ENCODE measurements at places on chromosomes 7 and 10.

- no peak for DNase-seq
Observed at GRCh38 chr7:104906032-104906431, 108.0 kb upstream of the KMT2E start.

- DNase-seq, result no peak
Observed at GRCh38 chr7:128888756-128889095, 21.8 kb downstream of the KCP start.

GRCh38 chr10:87752566-87752965, 65.5 kb downstream of the ATAD1 start:
- no peak for DNase-seq

DNA sequence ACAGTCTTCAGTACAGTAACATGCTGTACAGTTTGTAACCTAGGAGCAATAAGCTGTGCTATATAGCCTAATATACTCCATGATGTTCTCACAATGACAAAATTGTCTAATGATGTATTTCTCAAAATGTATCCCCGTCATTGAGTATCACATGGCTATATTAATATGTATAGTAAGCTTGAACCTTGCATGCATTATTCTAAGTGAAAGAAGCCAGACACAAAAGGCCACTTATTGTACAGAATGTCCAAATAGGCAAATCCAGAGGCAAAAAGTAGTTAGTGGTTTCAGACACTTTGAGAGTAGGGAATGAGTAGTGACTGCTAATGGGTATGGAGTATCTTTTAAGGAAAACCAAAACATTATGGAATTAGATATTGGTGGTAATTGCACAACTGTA, 545.1 kb downstream of the ATRNL1 start:
- DNase-seq, result no peak

GRCh38 chr7:91503934-91504555, 239.8 kb downstream of the FZD1 start:
- peak; percentile 71 for DNase-seq

DNA sequence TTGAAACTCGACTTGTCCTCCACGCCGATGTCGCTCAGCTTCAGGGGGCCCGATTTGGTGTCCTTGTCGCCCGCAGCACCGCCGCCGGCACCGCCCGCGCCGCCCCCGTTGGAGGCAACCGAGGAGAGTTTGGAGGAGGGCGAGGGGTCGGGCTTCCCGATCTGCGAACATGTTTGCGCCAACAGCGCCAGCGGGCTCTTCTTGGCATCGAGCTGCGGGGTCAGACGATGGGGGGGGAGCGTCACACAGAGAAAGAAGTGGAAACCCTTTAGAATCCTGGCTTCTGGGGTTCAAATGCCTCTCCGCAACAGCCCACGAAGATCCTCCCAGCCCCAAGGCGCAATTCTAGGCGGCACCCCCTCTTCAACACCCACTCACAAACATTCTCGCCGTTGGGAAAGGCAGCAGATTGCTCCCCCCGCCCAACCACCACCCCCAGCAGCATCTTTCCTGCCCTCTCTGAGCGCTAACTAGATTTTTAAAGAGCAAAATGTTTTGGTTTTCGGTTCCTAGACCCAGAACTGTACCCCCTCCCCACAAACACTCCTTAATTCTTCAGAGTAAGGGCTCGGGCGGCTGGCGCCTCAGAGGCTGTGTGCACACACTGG, 1.3 kb downstream of the ZNF503 start:
- no peak for DNase-seq

DNA sequence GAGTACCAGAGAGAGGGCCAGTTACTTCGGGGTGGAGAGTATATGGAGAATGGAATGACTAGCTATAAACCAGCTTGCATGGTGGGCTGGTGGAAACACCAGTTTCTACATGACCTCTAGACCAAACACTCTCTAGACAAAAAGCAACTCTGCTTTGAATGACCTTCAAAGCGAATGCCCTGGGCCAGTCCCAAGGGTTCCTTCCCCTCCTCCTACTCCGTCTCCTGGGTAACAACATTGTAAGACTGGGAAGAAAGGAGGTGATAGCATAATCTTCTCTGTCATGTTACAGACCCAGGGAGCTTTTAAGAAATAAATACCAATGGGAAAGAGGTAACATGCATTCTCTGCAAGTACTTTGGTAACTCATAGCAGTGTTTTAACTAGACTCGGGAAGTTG, 7.4 kb downstream of the HK1 start:
- DNase-seq, result no peak

DNA sequence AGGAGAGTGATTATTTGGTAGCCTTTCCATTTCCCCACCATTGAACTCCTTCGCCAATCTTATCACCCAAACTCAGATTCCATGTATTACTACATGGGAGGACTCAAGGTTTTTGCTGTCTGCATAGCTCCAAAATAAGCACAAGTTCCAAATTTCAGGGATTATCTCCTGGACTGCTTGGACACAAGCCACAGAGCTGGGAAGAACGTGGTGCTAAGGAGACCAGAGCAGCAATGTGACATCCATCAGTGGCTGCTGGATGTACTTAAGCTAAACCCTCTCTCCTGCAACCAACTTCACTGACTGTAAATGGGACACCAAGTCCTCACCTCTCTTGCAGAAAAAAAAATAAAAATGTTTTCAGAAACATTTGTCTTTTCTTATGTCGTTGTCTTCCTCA, 56.3 kb downstream of the NRP1 start:
- no peak for DNase-seq

DNA sequence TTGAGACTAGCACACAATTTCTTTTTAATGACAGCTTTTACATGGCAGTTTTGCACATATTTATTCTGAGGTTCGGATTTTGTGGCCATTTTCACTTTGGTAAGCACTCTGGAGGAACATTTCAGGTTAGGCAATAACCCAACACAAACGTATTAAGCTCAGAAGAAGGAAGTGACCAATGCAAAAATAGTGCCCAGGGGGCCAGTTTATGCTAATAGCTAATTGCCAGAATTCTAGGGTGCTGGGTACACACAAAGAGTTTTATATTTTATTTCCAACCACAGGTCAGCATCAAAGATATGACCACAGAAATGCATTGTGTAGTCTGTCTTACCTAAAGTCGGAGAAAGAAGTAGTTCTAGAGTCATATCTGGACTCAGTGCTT, 8.4 kb upstream of the AGR2 start:
- DNase-seq, result peak; percentile 13

DNA sequence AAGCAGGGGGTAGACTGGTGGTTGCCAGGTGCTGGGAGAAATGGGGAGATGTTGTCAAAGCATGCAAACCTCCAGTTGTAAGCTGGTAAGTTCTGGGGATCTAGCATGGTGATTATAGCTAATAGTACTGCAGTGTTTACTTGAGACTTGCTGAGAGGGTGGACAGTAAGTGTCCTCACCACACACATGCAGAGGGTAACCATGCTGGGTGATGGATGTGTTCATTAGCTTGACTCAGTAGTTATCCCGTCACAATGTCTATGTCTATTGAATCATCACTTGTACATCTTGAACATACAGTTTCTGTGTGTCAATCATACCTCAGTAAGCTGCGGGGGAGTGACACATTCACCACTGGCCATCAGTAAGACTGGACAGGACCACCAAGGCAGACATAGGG, 42.1 kb downstream of the GSDME start:
- no peak for DNase-seq

DNA sequence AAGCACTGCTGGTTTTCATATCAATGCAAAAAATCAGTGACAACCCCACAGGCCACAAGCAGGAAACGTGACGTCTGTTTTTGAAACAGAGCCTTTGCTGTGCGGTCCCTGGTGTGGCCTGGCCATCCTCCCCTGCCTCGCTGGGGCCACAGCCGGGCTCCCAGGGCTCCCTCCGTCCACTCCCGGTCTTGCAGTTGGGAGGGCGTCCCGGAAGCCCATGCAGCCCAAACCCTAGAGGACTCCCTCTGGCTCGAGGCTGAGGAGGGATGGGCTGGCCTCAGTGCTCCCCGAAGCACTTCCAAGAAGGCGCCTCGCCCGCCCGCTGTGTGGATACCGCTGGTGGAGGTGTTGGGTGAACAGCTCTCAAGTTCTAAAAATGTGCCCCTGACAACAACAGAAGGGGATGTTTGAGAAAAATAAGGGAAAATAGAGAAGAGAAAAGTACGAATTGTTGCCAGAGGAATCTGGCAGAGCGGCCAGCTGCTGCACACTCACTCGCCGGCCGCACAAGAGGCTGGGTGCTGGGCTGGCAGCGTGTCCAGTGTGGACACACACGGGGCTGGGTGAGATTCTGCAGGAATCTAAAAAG, 73.5 kb downstream of the ZRANB1 start:
- peak; percentile 80 for DNase-seq

DNA sequence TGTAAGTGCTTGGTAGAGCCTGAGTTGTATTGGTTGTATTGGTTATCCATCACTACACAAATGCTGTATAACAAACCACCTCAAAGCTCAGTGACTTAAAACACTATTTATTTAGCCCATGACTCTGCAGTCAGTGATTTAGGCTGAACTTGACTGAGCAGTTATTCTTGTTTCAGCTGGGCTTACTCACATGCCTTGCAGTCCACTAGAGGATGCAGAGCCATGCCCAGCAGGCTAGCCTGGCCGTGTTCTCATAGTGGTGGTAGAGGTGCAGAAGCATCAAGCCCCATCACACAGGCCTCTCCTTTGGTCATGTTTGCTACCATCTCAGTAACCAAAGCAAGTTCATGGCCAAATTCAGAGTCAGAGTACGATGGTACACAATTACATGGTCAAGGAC, 43.9 kb downstream of the LUC7L2 start:
- DNase-seq, result no peak

DNA sequence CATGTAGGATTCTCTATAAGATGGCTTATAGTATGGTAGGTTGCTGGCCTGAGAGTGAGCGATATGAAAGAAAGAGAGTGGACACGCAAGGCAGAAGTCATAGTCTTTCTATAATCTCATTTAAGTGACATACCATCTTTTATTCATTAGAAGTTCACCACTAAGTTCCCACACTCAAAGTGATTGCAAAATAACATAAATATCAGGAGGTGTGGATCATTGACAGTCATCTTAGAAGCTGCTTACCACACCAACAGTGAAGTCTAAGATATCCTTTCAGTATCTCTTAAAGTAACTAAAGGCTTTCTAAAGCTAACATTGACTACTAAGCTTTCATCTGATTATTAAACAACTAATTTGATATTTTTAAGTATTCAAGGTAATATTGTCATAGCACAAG, 36.9 kb upstream of the GNAI1 start:
- DNase-seq, result no peak

DNA sequence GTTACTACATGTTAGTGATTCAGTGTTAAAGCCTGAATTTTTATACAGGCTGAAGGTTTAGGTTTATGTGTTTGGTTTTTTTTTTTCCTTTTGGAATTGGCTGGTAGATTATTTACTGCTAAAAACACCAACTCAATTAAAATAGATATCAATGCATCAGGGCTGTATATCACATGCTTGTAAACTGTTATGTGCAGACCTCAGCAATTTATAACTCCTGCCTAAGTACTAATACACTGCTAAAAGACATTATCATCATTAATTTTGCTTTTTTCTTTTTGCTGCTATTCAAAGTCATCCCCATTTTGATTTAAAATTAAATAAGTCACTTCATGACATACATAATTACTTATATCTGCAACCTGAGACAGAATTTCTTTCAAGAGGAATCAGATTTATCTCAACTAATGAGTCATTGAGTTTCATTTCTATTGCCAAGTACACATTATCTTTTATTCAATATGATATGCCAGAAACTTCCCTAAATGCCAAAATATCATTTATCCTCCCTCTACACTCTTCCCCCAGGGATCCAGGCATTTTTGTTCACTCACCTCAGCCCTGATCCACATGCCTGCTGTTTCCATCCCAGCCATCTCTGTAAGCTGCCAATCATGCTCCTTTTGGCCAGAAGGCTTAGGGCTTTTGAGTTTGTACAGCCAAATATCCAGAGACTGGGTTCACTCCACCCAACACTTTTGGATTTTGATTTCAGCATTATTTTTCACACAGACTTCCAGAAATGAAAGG, 98.5 kb downstream of the POLR1F start:
- no peak for DNase-seq

DNA sequence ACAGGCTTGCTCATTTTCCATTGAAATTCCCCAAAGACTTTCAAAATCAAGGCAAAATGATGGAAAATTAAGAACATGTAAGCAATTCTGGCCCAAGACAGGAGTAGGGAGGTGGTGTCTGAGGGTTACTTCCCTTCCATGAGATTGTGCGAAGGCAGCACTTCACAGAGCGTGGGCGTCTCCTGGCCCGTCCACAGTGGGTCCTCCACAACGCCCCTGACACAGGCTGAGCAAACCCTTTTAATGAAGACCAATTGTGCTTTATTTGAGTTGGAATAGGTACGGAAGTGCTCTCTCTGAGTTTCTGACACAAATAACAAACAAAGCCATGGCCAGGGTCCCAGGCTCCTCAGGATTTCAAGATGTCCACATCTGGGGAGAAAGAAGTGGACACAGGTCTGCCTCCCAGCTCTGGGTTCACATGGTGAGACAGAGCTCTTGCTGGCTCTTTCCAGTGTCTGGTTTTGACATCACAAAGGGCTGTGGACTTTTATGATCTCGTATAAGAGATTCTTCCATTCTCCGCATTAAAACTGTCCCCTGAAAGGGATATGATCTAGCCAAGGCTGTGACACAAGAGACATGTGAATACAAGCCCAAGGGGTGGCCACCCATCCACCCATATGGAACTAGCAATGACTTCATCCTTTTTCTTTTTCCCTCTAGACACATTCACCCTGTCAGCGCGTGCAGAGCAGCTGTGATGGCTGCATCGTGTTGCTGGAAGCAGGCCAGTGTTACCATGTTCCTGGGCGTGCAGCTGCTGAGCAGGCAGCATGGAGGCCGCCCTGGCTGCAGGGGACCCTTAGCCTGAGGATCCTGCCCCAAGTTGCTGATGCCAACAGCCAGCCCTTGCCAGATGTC, 145.6 kb downstream of the ADAM12 start:
- no peak for DNase-seq

GRCh38 chr7:111229916-111230315, 139.0 kb downstream of the LRRN3 start:
- DNase-seq, result peak; percentile 57

- DNase-seq, result peak; percentile 65
Observed at GRCh38 chr7:151851145-151851751, 25.7 kb downstream of the PRKAG2 start.

DNA sequence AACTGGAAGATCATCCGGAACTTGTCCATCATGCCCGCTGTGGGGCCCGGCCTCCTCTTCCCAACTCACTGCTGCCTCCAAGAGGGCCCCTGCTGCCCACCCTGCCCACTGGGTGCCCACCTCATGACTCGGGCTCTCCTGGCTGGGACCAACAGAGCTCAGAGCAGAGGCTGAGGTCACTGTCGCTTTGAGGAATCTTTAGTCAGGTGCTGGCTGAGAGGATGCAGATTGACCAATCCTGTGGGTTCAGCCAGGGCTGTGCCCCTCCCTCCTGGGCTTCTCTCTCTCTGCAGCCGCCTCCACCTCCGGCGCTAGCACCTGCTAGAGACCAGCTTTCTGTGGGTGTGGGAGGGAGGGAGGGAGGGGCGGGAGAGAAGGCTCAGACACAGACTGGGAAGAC, at the start of gene CALHM1:
Gene CALHM1 (minus strand): TSS at position 181 of the 400 bp plus-strand sequence. CDS start 149 bp downstream, at position 32.
- peak; percentile 18 for DNase-seq

Measured in hematopoietic multipotent progenitor cell treated with erythropoietin and hydrocortisone succinate and interleukin-3 and kit ligand, for 4 days (in vitro differentiated cells).